ENCODE measurements at places on chromosomes 1 and 21. TPM values are rescaled to one million over a fixed set of nuclear protein-coding genes. Genes with fewer than 3 reads are reported as not detected.

GRCh38 chr1:38326135-38326534 is 279.5 kb upstream of the POU3F1 start:
- no peak for DNase-seq

GNAT2 gene
- total RNA-seq: not detected

GUCA2A gene
- total RNA-seq: not detected

GRCh38 chr1:50950396-50950795 is 9.7 kb downstream of the FAF1 start:
- no peak for DNase-seq

DNA sequence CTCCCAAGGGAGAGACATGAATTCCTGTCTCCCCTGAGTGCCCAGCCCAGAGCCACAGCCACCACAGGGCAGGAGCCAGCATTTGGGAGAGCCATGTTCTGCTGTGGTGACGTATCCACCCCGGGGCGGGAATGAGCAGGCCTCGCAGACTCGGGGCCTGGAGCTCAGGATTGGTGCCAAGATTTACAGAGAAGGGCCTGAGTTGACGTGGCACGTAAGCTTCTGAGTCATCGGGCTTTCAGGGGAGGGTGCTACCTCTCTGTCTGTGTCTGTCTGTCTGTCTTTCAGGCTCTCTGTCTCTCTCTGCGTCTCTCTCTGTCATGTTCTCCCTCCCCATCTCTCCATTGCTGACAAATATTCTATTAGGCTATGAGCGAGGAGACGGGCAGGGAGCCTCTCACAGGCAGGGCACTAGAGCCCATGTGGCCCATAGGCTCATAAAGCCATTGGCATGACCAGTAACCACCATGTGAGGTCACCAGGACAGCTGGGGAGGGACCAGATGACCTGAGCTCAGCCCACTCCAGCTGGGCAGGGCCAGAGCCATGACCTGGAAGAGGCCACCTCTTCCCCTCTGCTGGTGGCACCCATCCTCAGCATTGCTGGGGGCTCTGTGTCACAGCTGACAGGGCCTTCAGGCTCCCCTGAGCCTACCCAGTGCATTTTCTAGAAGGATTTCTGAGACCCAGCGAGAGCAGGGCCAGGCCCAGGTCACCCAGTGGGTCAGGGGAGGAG is 300.0 kb upstream of the VAMP3 start:
- peak; percentile 93 for DNase-seq

- no peak for DNase-seq
Measured at GRCh38 chr1:218480588-218481099, 135.5 kb downstream of the TGFB2 start.

HSPA6 gene
- not detected for total RNA-seq

ZYG11B gene
- total RNA-seq: 34.3 TPM

- no peak for DNase-seq
Measured at GRCh38 chr1:171083222-171083621, 7.5 kb upstream of the FMO3 start.

LCE2C gene
- not detected for total RNA-seq

RHBDL2 gene
- not detected for total RNA-seq

GRCh38 chr1:11485191-11485590 is 6.2 kb downstream of the DISP3 start:
- DNase-seq: no peak

- no peak for DNase-seq
Measured at GRCh38 chr1:184811439-184812111, 56.9 kb upstream of the EDEM3 start.

AK5 gene
- 31.5 TPM for total RNA-seq

ZNF648 gene
- not detected for total RNA-seq

GRCh38 chr1:1067284-1067859 is 6.7 kb downstream of the RNF223 start:
- DNase-seq: no peak

DNA sequence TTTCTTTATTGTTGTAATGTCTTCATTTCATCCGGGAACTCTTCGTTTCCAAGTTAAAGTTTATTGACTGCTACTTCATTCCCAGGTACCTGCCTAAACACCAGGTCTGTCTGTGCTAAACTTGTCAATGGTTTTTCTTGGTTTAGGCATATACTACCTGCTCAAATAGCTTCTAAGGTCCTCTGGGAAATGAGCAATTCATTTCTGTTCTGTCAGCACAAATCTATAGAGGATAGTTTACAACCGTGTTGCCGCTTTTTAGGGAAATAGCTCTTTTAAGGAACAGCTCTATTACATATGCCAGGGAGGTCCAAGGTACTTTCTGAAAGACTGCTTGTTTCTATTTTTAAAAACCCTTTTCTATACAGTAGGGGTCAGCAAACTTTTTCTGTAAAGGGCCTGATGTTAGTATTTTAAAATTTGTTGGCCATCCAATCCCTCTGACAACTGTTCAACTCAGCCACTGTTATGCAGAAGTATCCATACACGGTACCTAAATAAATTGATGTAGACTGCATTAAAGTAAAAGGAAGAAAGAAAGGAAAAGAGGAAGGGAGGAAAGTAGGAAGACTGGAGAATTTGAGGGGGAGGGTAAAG is 222.7 kb upstream of the PTBP2 start:
- no peak for DNase-seq

- DNase-seq: no peak
Measured at GRCh38 chr1:13683206-13683605, 16.8 kb upstream of the PRDM2 start.

RGL1 gene
- 68.1 TPM for total RNA-seq

- no peak for DNase-seq
Measured at GRCh38 chr1:43337588-43337987, at the start of gene MPL. Gene MPL, plus strand, starts transcription at chr1:43337818. Its CDS starts 31 bp downstream, at chr1:43337849.

- DNase-seq: no peak
Measured at GRCh38 chr1:179856296-179856695, 21.3 kb downstream of the TOR1AIP2 start.

NOL9 gene
- 33.5 TPM for total RNA-seq

- DNase-seq: no peak
Measured at GRCh38 chr1:5111581-5111980, 457.2 kb downstream of the AJAP1 start.

DNA sequence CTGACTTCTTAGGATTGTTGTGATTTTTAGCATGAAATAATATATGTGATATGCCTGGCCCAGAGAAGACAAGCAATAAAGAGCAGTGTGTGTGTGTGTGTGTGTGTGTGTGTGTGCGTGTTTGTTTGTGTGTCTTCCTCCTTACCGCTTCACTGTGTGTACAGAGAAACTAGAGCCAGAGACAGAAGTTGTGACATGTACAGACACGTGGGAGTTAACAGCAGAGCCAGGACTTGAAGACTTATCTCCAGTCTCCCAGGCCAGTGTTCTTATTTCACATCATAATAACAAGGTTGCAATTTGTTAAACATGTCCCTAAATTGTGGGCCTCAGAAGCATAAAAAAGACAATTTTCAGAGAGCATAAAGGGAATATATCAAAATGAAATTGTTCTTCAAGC is 192.0 kb upstream of the JUN start:
- no peak for DNase-seq

SPATA17 gene
- 0.21 TPM for total RNA-seq

GRCh38 chr1:161013488-161014230 is 7.3 kb downstream of the F11R start:
- no peak for DNase-seq

TRPM2 gene
- total RNA-seq: not detected

GBP6 gene
- not detected for total RNA-seq

GRCh38 chr1:78081980-78082860 is 36.5 kb downstream of the GIPC2 start:
- no peak for DNase-seq

DNA sequence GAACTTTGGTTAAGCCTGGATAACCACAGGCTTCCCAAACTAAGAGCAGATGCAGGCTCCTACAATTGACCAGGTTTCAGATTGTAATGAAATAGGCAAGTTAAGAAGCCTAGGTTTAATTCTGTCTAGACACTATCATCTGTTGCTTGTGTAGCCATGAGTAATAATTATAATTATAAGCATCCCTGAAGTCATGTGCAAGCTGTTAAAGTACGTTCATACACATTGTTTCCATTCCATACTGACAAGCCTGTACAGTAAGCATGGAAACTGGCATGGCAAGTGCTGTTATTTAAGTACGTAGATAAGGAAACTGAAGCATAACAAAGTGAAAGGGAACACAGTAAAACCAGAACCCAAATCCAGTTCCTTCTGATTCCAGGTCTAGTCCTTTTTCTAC is 557.2 kb upstream of the BEND5 start:
- no peak for DNase-seq

GRCh38 chr21:31180256-31181081 is 142.2 kb upstream of the KRTAP19-8 start:
- DNase-seq: peak; percentile 44

ZNF593OS gene
- total RNA-seq: not detected
